SJSA1 (cell line): ENCODE measurements at places on chromosomes 4 and X. TPM values are rescaled to one million over a fixed set of nuclear protein-coding genes. Genes with fewer than 3 reads are reported as not detected.

ASB12 gene
- not detected in 2 replicates for total RNA-seq

NIPAL1 gene
- 0.91 and 2.4 TPM in 2 replicates for total RNA-seq

HAND2 gene
- not detected in 2 replicates for total RNA-seq

DNA sequence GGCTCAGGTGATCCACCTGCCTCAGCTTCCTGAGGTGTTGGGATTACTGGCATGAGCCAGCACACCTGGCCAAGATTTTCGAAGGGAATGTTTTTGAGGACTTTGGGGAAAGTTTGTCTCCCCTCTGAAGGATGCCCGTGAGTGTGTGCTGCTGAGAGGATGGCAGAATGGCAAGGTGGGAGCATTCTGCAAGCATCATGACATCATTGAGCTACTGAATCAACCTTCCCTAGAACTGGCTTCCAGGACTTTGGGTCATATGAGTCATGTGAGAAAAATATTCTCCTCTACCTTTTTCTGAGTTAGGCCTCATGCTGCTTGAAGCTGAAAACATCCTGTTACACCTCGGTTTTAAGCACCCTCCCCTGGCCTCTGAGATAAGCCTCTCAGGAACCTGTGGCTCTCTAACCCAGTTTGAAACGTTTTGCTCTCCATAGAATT, 31.0 kb downstream of the TMEM131L start:
- DNase-seq, result no peak

DNA sequence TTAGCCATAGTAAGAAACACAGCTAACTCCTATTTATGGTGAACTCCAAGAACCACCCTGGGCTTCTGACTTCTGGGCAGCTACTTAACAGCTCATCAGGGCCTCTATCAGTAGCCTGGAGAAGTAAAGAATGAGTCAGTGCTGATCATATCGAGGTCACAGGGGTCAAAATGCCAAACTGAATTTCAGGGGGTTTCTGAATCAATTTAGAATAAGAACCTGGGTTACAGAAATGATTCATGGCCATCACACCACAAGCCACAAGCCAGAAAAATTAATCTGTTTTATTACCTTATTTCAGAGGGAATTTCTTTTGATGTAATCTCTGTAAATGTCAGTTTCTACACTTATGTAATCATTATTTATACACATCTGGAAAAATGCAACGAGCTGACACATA, 64.4 kb downstream of the CHST7 start:
- no peak for DNase-seq

GRCh38 chr4:189974056-189974455, 33.4 kb downstream of the FRG1 start:
- DNase-seq, result no peak

DNA sequence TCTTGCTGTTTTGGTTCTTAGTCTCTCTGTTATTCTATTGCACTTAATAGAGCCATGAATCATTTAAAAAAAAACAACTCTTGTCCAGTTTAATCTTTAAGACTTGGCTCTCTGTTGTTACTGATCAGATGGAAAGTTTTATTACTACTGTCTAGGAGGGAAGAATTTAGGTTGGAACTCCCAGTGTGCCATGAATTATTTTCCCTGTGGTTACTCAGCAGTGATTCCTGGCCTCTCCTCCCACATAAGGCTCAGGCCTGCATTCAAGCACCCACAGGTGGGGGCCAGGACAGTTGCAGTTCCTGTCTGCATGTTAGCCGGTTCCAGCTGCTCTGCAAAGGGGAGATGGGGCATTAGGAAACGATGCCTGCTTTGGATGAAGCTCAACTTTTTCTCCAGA, 29.8 kb upstream of the ESX1 start:
- DNase-seq, result no peak

GRCh38 chrX:11755724-11756123, 2.3 kb upstream of the MSL3 start:
- DNase-seq, result no peak

- no peak for DNase-seq
Measured at GRCh38 chrX:148457279-148457678, 43.1 kb upstream of the AFF2 start.

DNA sequence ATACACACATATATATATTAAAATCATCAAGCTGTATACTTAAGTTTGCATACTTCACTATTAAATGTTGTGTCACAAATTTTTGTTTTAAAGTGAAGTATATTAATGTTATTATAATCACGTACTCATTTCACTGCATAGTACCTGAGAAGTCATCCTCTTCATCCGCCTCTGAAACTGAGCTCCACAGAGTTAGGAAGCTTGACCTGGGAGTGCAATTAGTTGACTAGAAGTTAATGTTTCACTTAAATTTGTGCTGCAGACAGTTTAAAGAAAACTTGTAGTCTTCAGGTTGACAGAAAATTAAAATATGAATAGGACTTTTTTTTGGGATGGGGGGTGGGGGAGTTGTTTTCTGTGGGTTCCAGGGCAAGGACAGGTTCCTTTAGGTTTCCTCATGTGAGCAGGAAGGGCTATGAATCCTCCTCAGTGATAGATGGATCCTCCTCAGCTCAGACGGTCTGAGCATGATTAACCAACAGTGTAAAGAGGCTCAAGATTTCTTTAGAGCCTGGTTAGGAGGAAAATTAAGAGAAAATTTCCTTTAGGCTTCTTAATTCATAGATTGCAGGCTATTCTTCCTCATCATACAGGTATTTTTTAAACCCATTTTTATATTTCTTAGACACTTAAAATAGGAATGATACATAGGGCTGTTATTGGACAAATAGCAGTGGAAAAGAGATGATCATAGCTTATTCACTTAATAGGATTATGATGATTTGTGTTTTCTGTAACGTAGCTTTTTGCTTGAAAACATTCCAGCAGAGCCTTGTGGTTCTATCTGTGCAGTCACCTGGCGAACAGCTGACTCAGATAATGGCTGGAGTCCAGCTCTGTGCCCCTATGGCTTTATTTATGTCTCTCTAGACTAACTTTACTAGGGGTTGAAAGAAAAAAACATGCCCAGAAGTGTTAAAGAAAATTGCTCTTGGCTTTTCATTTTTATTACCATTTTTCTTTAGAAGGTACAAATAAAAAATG, 102.7 kb downstream of the SLC4A4 start:
- no peak for DNase-seq

GRCh38 chrX:45750639-45751038, 550.0 kb upstream of the DIPK2B start:
- DNase-seq, result no peak

DNA sequence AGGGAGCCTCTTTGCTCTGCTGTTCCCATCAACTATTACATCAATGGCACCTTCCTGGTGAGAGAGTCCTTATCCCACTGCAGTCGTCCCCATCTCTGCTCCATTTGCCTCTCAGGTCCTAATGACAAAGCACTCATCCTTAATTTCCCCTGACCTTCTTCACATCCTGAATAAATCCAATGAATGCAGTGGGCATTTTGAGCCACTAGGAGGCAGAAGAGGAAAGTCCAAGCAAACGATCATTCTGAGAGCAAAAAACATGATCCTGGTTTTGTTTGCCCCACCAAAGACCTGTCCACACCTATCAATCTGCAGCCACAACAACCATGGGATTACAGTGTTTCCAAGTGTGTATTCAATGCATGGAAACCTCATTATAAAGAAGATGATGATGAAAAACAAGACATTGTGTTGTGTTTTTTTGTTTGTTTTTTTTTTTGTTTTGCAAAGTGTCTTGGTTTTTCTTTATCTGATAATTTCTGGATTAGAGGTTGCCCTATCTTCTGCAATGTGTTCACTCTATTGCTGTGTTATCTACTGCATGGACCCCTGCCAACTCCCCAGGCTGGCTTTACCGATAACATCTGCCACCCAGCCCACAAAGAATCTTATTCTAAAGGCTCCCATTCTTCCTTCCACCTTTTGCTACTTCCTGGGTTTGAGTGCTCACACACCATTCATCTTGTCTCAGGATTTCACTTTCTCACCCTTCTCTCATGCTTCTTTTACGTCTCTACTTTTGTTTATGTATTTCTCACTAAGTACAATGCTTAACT, 207.2 kb downstream of the NLGN4X start:
- no peak for DNase-seq

- no peak for DNase-seq
Measured at GRCh38 chr4:113331811-113332210, 282.4 kb downstream of the ANK2 start.

GRCh38 chr4:73021634-73022033, 47.9 kb downstream of the COX18 start:
- no peak for DNase-seq

- DNase-seq, result no peak
Measured at GRCh38 chr4:3065551-3065950, 8.8 kb downstream of the HTT-AS start.

DNA sequence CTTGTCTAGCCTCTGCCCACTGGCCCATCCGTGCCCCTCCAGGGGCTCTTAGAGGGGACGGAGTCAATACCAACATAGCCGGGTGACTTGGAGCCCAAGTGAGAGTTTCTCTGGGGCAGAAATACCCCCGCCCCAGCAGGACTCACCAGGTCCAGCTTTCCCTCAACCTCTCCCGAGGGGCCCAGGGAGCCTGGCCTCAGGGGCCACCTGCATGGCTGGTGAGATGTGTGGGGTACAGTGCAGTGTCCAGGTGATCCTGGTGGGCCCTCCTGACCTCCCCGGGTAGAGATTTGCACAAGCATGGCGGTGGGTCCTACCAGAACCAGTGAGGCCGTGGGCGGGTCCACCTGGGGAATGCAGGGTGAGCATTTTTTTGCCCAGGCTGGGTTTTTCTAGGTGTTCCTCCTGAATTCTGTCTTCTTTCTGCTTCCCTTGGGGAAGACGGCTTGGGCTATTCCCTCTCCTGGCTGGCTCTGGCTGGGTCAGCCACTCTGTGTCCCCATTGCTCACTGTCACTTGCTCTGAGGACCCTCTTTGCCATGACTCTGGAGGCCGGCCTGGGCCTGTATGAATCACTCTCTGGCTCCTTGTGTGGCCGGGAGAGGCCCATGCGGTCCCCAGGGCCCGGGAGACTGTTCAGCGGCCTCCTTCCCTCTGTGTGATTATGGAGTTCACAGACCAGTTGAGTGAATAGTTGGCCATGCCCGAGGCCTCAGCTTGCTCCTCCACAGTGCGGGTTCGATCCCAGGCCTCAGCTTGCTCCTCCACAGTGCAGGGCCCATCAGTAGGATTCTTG, 71.0 kb upstream of the NKX1-1 start:
- no peak for DNase-seq

DNA sequence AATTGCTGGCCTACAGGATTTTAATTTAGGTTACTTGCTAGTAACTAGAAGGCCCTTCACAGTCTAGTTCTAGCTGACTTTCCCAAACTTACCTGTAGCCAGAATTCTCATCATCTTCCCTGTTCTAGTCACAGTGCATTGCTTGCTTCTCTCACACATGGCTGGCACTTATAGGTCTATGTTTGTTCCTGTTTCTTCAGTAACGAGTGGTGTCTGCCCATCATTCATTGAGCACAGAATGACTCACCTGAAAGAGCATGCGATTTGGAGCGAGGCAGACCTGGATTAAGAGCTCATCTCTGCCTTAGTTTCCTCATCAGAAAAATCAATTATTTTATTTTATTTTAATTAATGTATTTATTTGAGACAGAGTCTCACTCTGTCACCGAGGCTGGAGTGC, 201.7 kb upstream of the ANK2 start:
- no peak for DNase-seq

DNA sequence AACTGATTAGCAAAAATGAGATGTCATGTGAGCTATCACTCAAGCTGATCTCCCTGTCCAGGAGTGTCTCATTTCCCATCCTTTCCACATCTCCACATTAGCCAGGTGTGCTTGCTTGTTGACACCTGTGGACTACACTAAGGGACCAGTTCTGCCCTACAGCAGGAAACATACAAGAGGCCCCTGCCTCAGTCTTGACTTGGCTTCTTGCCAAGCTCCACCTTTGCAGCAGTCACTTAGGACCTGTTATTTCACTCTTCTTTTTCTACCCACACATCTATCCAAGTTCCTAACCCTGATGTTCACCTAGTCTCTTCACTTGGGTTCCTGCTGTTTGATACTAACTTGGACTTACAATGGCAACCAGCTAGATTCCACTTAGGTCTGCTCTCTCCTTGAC, 13.2 kb downstream of the FRMD7 start:
- no peak for DNase-seq

GRCh38 chr4:37463033-37463856, 218.7 kb downstream of the NWD2 start:
- no peak for DNase-seq

GRCh38 chr4:157012781-157013180, 41.2 kb upstream of the PDGFC start:
- DNase-seq, result no peak

DNA sequence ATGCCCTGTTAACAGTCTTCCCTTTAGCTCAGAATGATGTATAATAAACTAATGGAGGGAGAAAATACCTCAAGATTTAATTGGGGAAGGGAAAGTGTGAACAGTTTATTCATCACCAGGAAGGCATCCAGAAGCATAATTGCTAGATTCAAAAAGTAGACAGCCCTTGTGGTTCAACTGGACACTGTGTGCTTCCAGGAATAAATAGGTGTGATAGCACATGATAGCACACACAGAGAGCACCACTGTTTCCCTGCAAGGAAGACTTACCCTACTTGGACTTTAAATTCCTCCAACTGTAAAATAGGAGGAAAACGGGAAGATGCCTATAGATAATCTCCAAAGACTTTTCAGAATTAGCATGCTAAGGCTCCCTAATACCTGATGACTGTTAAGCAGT, 27.8 kb downstream of the SLC39A8 start:
- DNase-seq, result no peak
